ENCODE measurements at places on chromosomes 7 and 10.

GRCh38 chr10:104323085-104323484, 15.2 kb downstream of the ITPRIP start:
- DNase-seq, result no peak

DNA sequence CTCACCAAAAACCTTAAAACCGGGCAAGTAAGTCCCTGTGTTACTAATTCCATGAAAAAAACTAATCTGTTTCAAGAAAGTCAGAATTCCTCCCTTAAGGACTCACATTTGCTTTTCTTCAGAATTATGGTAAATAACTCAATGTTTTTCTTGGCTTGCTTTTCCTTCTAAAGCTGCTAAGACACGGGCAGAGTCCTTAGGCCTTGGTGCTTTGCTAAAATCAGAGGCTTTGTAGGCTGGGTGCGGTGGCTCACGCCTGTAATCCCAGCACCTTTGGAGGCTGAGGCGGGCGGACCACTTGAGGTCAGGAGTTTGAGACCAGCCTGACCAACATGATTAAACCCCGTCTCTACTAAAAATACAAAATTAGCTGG, 32.0 kb downstream of the GNA12 start:
- no peak for DNase-seq

- DNase-seq, result no peak
Observed at GRCh38 chr7:114976666-114977065, 54.8 kb downstream of the MDFIC start.

- DNase-seq, result no peak
Observed at GRCh38 chr10:11687779-11688447, 54.3 kb upstream of the ECHDC3 start.

GRCh38 chr10:78415111-78415510, 381.4 kb downstream of the RPS24 start:
- DNase-seq, result no peak

GRCh38 chr7:142280263-142280662, 22.4 kb upstream of the PRSS58 start:
- DNase-seq, result no peak

GRCh38 chr10:74244097-74244685, 93.2 kb downstream of the ADK start:
- DNase-seq, result peak; percentile 20

GRCh38 chr7:97149843-97150242, 32.3 kb downstream of the SDHAF3 start:
- no peak for DNase-seq

DNA sequence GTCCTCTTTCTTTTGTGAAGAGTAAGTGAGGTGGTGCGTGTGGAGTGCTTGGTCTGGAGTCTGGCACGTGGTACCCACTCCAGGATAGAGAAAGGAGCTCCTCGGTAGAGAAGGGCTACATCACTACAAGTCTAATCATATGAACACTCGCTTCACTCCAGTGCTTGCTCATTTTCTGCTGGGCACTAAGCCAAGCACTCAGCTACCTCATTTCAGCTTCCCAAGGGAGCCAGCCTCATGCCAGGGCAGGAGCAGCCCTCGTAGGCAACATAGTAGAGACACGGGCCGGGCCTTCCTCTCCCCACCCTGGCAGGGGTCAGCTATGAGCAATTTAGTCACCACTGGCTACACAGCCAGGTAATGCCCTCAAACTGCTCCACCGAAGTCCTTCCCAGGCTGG, 11.4 kb upstream of the HSPA12A start:
- no peak for DNase-seq

DNA sequence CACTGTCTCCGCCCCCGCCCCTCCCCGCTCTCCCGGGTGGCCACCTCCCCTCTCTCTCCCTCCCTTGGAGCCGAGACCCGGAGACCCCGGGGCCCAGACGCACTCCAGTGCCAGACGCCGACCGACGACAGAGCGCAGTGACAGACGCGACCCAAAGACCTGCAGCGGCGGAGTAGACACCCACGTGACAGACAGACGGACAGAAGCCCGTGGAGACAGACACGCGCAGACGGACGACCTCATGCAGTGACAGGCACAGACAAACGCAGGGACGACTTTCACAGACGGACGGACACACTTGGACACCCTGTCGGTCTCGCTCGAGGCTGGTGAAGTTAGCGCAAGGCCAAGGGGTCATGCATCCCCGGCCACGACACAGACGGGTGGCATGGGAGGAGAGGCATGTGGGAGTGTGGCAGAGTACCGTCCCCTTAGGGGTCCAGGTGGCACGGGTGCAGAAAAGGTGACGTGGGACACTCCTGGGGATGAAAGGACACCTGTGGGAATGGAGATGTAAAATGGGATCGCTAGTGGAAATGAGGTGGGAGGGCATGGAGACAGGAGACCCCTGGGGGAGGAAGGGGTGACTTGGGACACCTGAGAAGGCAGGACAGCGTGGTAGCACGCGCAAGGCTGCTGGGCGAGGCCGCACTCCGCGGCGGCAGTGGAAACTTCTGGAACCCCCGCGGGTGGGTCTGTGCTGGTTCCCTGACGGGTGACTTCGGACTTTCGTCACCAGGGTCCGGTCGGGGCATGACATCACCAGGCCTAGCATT, 456 bp upstream of the ACHE start:
- DNase-seq, result no peak

GRCh38 chr7:75992083-75992755, 2.2 kb downstream of the TMEM120A start:
- DNase-seq, result no peak

DNA sequence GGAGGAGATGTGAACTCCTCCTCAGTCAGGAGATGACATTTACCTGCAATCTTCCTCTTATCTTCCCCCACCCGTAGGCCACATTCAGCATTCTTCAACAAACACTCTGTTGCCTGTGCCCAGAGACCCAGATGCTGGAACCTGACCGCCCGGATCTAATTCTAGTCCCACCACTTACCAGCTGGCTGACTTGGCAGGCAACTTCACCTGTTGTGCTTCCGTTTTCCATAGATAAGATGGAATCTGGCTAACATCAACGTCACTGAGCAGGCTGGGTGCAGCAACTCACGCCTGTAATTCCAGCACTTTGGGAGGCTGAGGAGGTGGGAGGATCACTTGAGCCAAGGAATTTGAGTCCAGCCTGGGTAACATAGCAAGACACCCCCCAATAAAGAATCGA, 21.3 kb upstream of the FXYD4 start:
- DNase-seq, result no peak

- DNase-seq, result no peak
Observed at GRCh38 chr10:1809139-1809741, 71.9 kb upstream of the ADARB2 start.

GRCh38 chr10:26300001-26300400, 83.4 kb downstream of the GAD2 start:
- DNase-seq, result no peak

- DNase-seq, result no peak
Observed at GRCh38 chr7:88321694-88322093, 15.0 kb upstream of the STEAP4 start.

DNA sequence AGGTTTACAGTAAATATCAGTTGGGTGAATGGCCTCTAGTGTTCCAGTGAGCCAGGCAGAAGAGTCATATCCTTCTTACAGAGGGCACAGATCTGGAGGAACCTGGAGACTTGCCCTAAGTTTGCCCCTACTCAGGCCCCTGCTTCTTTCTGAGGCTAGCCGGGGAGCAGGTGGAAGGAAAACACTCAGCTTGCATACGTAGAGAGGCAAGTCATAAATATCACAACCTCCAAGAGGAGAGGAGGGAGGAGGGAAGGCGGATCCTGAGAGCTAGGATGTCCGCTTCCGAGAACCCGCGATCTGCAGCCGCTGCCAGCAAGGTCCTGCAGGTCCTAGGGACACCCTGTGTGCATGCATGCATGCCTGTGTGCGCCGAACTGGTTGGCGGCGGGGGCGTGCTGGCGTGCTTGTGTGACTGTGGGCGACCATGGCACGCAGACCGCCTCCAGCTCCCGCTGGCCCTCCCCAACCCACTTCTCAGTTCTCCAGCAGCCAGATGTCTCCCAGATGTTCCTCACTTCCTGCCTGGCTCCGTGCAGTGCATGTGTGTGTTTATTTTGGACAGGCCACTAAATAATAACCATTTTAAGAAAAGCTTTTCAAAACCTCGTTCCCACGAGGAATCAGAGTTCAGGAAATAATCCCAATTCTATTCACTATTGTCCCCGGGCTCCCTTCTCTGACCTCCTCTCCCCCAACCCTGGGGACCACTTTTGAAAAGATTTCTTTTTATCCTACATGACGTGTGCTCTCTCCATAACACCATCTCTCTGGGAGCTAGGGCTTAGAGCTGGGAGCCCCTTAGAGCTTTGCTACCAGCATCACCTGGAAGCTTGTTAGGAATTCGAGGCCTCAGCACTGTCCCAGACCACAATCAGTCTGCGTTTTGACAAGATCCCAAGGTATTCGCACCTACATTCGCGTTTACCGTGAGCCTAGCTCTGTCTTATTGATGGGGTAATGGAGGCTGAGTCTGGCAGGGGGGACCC, 32.4 kb downstream of the UNC5B start:
- DNase-seq, result no peak

- DNase-seq, result no peak
Observed at GRCh38 chr7:21898265-21898930, 47.3 kb downstream of the CDCA7L start.
